ENCODE measurements at places on chromosomes 1 and 21.

DNA sequence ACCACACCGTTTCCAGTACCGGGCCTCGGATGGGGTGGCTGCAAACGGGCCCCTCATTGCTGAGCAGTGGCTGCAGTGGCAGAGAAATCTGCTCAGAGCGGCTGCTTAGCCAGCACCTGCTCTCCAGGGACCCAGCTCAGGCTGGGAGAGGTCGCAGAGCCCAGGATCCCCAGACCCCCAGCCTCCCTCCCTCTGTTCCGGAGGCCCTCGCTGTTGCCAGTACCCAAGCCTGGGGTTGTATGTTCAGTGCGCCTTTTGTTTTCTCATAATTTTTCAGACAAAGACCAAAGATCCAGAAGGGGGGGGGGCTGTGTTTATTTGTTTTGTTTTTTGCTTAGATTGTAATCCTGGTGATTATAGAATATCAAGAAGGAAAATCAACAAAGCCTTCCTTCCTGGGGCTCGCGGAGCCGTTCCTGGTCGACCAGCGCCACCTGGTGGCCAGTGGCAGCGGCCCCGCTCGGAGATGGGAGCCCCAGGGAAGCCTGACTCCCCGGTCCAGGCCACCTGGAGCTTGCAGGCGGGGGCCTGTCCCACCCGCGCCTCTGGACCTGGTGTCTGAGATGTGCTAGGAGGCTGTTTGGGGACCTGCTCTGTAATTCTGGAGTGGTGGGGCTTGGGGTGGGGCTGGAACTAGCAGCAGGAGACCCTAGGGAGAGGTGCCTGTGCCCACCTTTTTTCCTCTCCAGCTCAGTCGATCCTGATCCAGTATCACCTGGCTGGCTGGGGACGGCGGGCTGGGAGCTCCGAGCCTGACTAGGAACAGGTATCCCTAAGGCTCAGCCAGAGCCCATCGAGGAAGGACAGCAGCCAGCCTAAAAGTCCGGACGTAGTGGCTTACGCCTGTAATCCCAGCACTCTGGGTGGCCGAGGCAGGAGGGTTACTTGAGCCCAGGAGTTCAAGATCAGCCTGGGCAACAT is 123.9 kb upstream of the VAMP3 start:
- DNase-seq, result peak; percentile 80

DNA sequence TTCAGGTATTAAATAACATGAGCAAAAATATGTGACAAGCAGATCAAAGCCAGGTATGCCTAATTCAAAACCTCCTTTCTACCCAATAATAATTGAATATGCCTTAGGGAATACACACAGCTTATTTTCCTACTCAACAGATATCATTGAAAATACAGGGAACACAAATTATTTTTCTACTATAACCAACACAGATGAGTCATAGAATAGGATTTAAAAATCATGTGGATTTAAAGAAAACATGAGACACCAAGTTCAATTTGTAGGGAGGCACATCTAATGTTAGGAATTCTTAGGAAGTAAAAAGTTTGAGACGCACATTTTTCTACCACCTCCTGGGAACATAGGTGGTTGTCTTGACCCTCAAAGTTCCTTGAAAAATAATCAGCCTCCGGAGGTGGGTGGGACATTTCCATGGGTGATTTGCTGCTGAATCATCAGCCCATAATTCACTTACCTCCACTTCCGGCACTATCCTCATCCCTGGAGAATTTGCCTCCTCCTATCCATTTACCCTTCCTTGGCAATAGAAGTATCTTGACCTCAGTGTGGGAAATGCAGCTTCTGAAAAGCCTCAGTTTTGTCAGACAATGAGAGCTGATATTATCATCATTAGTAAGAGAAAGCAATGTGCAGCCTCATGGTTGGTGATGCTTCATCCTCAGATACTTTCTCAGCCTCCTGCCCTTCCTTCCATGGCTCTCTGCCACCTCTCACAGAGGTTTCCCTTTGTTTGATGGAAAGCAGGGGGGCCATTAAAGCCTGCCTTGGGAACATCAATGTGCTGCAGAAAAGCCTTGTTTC is 33.5 kb upstream of the RGS4 start:
- no peak for DNase-seq

GRCh38 chr1:64038965-64039364 is 164.5 kb upstream of the UBE2U start:
- DNase-seq, result no peak

DNA sequence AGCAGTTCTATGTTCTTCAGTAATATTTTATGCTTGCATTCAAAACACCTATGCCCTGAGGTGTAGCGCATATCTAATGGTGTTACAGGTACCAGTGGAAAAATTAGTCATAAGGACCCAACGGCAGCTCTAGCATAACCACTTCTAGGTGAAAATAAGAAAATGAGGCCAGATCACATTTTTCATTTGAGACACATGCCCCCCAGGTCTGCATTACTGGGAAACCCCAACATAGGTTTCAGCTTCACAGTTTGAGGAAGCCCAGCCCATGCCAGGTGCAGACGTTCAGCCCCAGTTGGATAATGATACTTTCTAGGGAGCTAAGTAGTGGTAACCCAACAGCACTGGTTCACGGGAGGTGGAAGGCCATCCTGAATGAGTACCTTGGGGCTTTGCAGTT is 129.8 kb downstream of the CNIH3 start:
- DNase-seq, result no peak

DNA sequence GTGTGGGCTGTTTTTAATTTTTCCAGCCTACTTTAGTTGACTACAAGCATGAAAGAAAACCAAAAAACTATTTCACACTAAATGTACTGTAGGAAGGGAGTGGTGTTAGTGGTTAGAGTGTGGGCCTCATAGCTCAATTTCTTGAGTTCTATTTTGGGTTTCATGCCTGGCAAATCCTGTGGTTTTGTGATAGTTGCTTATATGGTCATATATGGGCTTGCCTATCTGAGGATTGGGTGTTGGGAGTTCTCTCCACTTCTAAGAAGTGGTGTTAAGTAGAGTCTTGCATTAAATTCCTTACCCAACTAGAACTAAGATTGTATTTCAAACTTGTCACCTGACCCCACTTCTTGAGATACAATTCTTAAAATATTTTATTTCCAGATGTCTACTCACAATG is 37.8 kb upstream of the COL11A1 start:
- no peak for DNase-seq

- no peak for DNase-seq
Measured at GRCh38 chr1:225548140-225548857, 104.6 kb downstream of the ENAH start.

DNA sequence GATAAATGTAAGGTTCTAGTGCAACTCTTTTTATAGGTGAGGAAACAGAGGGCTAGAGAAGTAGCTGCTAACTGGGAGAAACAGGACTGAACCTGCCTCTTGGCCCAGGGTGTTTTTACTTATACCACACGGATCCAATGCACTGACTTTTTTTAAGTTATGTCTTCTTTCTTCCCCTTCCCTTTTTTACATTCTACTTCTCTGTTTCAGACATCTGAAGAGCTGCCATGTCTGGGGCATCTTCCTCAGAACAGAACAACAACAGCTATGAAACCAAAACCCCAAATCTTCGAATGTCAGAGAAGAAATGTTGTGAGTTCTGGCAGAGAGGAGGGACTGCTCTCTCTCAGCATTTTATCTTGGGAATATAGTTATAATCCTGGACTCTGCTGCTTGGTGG is 1.4 kb downstream of the PFKFB2 start:
- no peak for DNase-seq
